ENCODE measurements at places on chromosomes 4 and X.

DNA sequence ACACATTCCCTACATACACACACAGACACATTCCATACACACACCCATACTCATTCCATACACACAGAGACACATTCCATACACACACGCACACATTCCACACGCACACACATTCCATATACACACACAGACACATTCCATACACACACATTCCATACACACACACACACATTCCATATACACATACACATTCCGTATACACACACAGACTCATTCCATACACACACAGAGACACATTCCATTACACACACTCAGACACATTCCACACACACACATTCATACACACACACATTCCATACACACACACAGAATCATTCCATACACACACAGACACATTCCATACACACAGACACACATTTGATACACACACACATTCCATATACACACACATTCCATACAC is 15.2 kb downstream of the LINC00632 start:
- DNase-seq, result no peak

- no peak for DNase-seq
These were observed 11.7 kb downstream of the PROM1 start for GRCh38 chr4:16072168-16072567.

DNA sequence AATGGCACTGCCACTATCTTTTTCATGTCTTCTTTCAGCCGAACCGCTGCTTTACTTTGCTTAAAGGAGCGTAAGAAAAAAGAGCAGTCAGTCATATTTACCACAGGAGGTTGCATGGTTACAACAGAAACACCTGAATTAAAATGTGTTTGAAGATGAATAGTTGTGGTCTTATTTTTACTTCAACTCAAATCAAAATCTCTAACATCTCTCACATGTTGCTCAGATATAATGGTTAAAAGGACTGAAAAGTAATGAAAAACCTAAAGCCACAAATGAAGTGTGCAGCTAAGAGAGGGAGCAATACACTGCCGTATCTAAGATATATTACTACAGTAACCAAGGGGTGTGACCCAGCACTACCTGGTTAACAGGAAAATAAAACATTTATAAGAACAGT is 27.4 kb downstream of the FAM13A start:
- DNase-seq, result no peak

GRCh38 chr4:171846232-171846631 is 33.0 kb downstream of the GALNTL6 start:
- DNase-seq, result peak; percentile 20

GRCh38 chr4:53617101-53617680 is 25.9 kb upstream of the LNX1 start:
- DNase-seq, result no peak

DNA sequence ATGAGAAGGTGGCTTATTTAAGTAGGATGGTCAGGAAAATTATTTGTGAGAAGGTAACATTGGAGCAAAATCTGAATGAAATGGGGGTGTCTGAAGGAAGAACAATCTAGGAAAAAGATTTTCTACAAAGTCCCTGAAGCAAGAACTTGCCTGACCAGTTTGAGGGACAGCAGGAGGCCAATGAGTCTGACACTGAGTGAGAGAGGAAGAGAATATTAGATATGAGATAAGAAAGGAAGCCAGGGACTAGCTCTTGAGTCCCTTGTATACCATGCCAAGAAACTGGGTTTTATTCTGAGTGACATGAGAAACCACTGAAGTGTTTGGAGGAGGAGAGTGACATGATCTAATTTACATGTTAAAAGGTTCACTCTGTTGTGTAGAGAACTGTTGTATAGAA is 1478.9 kb downstream of the RPA4 start:
- DNase-seq, result no peak

DNA sequence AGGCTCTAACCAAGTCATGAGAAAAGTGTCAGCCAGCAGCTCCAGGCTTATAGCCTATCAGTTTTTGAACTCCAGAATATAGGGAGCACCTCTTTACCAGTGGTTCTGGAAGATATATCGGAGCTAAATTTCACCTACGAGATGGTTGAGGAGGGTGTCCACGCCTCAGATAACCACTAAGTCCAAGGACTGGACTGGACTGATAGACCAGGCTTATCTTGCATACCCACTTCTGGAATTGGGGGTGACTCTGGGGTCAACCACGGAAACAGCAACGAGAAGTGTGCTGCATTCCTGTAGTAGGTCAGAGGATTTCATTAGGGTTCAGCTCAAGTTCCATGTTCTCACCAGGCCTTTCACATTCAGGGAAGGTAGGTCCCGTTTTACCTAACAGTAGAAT is 38.6 kb upstream of the TRPC3 start:
- no peak for DNase-seq

DNA sequence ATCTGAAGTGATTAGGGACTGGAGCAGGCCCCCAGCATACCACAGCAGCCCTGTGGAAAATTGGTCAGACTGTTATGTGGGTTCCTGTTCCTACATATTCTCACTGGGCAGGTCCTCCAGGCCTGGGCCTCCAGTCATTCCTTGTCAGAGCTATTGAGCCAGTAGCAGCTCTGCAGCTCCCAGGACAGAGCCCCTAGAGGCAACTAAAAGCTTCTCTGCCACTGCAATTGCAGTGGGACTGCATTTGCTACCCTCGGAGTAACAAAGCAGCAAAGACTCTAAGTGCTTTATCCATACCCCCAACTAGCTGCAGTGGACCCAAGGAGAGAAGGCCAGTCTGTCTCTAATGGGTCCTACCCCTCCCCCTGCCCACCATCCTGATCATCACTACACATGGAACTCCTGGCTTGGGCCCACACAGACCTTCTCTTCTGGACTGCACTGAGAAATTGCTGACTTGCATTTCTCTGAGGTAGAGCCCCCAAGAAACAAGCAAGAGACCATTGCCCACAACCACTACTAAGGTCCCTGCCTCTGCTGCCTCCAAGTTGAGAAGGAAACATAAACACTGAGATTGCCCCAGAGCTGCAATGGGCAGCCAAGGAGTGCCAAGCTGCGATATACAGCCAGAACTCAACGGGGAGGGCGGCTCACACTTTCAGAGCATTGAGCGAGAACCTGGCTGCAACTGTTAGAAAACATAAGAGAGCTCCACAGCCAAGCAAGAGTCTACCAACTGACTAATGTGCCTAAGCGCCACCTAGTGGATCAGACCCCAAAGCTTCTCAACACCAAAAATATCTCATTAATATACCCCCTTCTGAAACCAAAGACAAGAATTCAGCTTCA is 738.7 kb upstream of the NDST4 start:
- DNase-seq, result peak; percentile 48

DNA sequence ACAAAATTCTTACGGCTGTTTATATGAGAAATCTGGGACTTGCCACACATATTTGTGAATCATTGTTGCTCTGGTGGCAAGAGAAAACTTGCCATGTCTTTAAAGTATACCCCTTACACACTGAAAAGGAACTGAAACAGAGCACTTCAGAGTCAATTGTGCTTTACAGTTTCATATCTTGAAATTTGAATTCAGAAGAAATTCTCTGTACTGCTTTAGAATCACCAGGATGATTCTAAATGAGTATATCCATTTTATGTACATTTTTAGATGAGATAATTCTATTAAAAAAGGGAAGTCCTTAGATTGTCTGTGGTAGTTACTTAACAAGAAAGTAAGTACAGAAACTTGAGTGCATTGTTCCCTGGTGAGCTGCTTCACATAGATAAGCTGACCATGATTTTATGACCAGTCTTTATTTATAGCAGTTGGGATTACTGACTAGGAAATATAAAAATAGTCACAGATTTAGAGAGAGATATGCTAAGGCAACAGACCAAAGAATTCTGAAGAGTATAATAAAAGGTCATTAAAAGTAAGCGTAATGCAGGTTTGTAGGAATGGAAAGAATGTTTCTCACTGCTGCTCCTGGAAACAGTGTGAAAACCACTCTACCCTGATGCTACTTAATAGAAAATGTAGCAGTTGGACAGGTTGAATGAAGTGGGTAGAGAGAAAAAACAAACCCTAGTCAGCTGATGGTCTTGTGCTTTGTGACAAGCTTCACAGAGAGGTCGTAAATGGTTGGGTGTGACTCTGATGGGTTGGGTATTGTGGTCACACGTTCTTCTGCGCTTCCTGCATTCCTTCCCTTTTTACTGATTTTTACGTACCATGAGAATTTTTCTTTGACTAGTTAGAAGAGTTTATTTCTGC is 41.0 kb downstream of the FNIP2 start:
- peak; percentile 33 for DNase-seq

- no peak for DNase-seq
These were observed 2.2 kb upstream of the C4orf36 start for GRCh38 chr4:86894455-86894854.

DNA sequence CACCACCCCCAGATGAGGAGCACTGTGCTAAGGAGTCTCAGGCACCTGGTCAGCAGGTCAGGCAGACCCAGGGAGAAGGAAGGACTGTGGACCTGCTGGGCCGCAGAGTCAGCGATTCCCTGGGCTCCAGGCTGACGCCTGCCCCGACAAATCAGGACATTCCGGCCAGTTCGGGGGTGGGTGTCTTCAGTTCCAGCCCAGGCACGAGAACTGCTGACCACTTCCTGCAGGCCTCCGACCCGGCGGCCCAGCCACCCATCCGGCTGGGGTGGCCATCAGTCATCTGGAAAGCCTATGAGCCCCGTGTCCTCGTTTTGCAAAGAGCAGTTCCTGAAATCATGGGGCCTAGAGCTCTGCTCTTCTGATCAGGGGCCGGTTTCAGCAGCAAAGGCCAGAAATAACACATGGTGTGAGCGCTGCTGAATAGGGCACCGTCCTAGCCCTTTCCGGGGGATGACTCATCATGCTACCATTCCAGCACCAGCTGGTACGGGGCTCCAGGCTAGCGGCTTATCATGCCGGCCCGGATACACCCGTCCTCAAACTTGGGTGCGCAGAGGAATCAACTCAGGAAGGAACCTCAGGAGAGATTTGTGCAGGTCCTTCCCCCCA is 7.8 kb upstream of the SH3TC1 start:
- no peak for DNase-seq

GRCh38 chrX:433771-434170 is 47.1 kb upstream of the PPP2R3B start:
- DNase-seq, result no peak

GRCh38 chr4:153466949-153467896 is 1.1 kb downstream of the TMEM131L start:
- DNase-seq, result peak; percentile 70

DNA sequence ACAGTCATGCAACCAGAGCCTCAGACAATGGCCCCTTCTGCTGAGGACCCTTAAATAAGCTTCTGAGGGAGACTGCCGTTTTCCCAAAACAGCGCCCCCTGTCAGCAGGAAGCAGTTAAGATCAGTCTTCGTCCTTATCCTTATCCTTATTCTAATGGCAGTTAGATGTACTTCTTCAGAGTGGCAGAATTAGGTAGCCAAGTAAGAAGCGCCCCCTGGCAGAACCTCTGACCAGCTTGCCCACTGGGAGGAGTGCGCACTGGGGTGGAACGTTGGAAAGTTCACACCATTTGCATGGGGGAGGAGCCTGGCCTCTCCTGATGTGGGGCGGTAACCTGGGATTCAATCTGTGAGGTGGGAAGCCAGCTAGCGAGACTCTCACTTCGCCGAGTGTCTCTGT is 133.6 kb upstream of the QRFPR start:
- no peak for DNase-seq

DNA sequence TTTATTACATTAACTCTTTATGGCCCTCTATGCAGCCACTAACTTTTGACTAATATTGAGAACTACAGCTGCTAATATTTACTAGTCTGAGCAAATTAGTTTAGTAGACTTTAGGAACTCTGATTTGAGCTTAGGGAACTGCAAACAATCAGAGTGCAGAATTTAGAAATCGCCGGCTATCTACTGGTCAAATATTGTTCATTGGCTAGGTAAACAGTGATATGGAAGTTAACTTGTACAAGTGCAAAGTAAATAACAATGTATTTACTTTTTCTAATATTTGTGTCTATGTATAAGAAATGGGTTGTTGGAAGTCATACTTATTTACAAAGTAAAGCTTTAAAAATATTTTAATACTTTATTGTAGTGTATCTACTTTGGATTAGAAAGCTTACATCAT is 279.6 kb downstream of the CFAP299 start:
- DNase-seq, result no peak

GRCh38 chr4:165506849-165507248 is 128.0 kb downstream of the CPE start:
- no peak for DNase-seq

- DNase-seq, result no peak
These were observed 862.2 kb upstream of the FTHL17 start for GRCh38 chrX:31934015-31934414.

GRCh38 chr4:4302416-4302815 is 12.4 kb downstream of the ZBTB49 start:
- no peak for DNase-seq

DNA sequence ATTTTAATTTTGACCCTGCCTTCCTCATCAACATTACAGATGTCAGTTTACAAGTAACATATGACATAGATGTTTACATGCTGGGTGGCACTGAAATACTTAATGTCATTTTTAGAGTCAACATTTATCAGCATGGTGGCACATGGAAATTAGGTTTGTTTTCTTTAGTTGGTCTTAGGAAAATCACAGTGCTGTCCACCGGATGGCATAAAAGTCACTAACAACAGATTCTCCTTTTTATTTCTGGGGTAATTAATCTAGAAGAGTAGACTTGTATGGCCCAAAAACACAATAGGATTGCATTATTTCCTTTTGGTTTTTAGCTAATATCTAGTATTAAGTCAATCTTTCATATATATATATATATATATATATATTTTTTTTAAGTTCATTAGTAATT is 88.6 kb upstream of the HHIP start:
- no peak for DNase-seq

DNA sequence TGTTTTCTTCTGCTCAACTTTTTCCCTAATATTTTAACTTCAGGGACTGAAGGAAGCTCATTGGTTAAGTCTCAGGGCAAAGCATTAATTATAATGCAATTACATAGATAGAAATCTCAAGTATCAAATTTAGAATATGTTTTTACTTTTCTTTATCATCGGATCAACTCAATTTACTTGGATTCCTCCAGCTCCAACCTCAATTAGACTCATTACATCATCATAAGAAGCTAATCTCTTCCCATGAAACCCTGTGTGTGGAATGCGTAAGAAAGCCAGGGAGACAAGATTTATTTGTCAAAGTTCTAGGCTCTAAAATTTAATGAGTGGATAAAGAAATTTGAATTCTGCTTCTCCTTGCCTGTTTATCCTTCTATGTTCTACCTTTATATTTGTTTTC is 918.4 kb downstream of the ADGRL3 start:
- no peak for DNase-seq

DNA sequence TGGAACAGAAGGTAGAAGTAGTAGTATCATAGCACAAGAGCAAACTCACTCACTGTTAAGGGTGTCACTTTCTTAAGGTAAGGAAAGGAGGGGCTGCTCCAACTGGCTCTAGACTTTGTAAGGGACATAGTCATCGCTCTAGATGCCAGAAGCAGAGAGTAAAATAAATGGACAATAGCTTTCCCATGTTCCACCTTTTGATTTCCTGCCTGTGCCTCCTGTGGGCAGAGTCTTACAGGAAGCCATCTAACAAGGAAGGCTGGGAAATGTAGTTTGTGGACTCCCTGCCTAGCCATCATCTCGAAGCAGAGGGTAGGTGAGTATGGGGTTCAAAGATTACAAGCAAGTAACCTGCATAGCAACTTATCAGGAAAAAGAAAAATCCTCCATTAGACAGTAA is 1.7 kb upstream of the METTL14 start:
- DNase-seq, result no peak

Measured in activated CD8-positive, alpha-beta T cell treated with anti-CD3 and anti-CD28 coated beads for 36 hours (primary cell).